ENCODE measurements at places on chromosomes 6 and 20.

- no peak overlapping the region for H3K4me3 ChIP-seq
- no peak for DNase-seq
- no peaks in the 10 kb centered on the region for H3K27me3 ChIP-seq
- no peaks in the 10 kb centered on the region for H3K36me3 ChIP-seq
- H3K27ac ChIP-seq, result no peak overlapping the region
Measured at GRCh38 chr6:157060440-157060952, 262.8 kb downstream of the TMEM242 start.

DNA sequence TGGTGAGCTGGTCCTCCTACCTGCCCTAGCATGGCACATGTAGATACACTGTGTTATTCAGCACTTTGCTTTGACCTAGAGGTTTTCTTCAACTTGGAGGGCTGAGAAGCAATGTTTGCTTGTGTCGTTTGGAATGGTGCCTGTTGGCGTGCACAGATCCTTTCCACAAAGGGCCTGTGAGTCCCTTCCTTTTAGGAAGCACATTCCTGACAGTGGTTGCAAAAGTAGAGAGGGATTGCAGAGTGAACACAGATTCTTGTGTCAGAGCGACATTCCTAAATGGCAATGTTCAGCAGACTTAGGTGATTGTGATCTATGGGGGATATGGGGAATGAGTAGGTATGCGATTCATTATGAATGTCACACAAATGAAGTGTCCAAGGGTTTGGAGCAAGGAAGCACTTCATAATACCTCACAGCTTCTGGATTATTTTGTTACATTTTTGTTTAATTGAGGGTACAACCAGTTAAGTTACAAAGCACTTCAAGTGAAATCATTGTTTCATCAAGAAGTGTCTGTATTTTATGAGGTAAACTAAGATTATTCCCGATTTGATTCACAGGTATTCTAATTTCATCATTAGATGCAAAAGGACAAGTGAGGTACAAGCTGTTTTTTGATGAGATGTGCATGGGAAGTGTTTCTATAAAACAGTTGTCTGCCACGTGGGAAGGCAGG is 713 bp upstream of the RNF144B start:
- peak overlapping the region; percentile 96 for H3K4me3 ChIP-seq
- H3K36me3 ChIP-seq, result peaks cover 2% of the 10 kb centered on the region
- DNase-seq, result no peak
- H3K27me3 ChIP-seq, result peaks cover 11% of the 10 kb centered on the region

DNA sequence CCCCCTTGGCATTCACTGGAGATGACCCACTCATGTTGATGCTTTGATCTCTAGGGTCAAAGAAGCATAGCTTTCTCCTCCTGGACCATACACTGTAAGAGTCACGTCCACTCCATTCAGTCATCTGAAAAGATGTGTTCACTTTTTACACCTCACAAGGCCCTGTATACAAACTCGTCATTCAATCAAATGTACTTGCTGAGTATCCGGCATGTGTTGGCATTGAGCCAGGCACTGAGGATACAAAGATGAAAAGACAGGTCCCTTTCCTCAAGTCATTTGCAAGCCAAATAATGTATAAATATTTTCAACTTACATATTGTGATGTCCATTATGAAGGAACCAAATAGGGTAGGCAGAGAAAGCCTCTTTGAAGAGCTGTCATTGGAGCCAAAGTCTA is 32.6 kb upstream of the CSNK2A1 start:
- no peaks in the 10 kb centered on the region for H3K36me3 ChIP-seq
- H3K4me1 ChIP-seq, result no peaks in the 10 kb centered on the region
- H3K4me3 ChIP-seq, result no peak overlapping the region
- no peak for DNase-seq

- H3K4me3 ChIP-seq, result no peak overlapping the region
- H3K4me1 ChIP-seq, result no peaks in the 10 kb centered on the region
- no peak overlapping the region for H3K27ac ChIP-seq
- DNase-seq, result no peak
Measured at GRCh38 chr6:116359131-116359530, 11.6 kb upstream of the DSE start.

DNA sequence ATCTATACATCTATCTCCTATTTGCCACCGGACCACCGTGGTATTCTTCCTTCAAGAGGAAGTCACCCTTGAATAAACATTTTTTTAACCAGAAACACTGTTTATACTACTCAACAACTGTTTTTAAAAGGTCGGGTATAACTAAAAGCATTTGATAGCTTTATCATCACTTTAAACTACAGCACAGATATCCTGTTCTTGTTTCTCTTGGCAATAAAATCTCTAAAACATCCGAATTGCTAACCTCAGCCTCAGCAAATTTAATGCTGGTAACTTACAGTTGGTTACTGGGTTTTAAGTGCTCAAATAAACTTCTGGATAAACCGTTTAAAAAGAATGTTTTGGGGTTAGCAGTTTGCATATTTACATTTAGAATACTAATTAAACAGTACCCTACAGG is 20.4 kb downstream of the ZUP1 start:
- no peak overlapping the region for H3K4me3 ChIP-seq
- H3K36me3 ChIP-seq, result peaks cover 4% of the 10 kb centered on the region
- no peaks in the 10 kb centered on the region for H3K27me3 ChIP-seq

- no peak overlapping the region for H3K27ac ChIP-seq
- no peak overlapping the region for H3K4me3 ChIP-seq
- no peak for DNase-seq
- H3K4me1 ChIP-seq, result no peaks in the 10 kb centered on the region
Measured at GRCh38 chr6:44499609-44500008, 112.1 kb downstream of the CDC5L start.

DNA sequence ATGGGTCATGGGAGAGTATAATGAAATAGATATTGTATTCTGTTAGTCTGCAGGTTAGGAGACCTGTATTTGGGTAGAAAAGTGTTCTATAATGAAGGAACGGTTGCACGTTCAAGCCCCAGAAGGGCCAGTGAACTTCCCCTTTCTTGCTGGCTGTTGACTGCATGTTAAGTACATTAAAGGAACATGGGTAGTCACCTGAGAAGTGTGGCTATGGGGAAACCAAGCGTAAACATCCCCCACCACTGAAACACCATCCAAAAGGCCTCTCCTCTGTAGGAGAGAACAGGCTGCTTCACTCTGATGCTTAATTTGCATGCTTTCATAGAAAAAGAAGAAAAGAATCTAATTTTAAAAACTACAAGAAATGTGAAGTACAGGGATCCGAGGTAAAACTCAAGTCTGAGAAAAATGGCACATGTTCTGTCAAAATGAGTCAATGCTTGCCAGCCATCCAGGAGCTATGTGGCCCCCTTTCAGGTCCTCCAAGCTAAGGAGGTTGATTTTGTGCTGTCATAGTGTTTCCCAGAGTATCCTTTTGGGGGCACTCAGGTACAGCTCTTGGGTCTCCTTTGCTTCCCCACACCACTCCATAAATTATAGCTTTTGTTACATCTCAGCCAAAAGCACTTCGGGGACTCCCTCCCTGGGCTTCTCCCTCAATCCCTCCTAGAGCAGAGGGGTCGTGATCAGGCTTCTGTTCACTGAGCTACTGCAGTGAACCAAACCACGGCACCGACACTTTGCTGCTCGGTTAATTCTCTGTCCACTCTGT is 283.7 kb upstream of the AGPAT4 start:
- H3K4me1 ChIP-seq, result no peaks in the 10 kb centered on the region
- no peaks in the 10 kb centered on the region for H3K27me3 ChIP-seq
- DNase-seq, result no peak

DNA sequence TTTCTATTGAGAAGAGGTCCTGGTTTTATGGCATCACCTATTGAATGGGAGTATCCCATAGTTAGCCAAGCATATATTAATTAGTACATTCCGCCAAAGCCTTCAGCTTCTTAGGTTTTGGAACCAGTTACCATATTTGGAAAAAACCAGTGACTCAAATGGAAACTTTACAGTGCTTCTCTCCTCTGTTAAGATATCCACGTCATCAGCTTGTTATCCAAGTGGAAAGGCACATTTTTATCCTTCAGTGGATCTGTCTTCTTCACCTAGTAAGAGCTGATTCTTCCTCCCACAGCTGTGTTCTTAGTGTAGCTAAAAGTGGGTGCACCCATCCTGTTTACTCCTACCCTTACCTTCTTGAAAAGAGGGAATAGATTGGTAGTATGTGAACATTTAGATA is 34.5 kb downstream of the TPD52L1 start:
- H3K27ac ChIP-seq, result no peak overlapping the region
- H3K36me3 ChIP-seq, result no peaks in the 10 kb centered on the region
- no peak overlapping the region for H3K4me3 ChIP-seq

DNA sequence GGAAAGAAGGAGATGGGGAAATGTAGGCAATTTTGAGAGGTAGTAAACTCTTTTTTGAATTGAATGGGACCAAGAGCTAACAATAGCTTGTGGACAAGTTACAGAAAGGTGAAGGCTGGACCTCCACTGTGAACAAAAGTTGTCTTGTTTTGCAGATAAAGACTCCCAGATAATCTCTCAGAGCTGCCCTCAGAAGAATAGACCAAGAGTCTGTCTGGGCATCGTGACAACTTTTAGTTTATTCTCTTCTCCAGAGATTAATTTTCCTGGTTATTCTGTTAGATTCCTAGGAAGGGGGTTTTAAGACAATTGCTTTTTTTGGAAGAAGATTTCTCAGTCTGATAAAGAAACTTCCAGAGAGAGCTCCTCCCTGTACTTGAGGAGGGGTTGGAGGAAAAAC is 161.9 kb downstream of the COL19A1 start:
- no peak overlapping the region for H3K4me3 ChIP-seq
- H3K27me3 ChIP-seq, result peaks cover 13% of the 10 kb centered on the region
- no peak overlapping the region for H3K27ac ChIP-seq
- no peaks in the 10 kb centered on the region for H3K4me1 ChIP-seq
- no peaks in the 10 kb centered on the region for H3K36me3 ChIP-seq

DNA sequence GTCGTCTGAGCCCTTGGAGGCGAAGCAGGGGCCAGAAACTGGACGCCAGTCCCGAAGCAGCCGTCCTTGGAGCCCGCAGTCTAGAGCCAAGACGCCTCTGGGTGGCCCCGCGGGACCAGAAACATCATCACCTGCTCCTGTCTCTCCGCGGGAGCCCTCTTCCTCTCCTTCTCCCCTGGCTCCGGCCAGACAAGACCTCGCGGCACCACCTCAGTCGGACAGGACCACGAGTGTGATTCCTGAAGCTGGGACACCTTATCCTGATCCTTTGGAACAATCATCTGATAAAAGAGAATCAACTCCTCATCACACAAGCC is 416 bp downstream of the RSPH4A start:
- peaks cover 23% of the 10 kb centered on the region for H3K27me3 ChIP-seq
- H3K4me1 ChIP-seq, result peaks cover 16% of the 10 kb centered on the region
- no peak overlapping the region for H3K27ac ChIP-seq
- H3K4me3 ChIP-seq, result peak overlapping the region; percentile 96
- DNase-seq, result peak; percentile 13

DNA sequence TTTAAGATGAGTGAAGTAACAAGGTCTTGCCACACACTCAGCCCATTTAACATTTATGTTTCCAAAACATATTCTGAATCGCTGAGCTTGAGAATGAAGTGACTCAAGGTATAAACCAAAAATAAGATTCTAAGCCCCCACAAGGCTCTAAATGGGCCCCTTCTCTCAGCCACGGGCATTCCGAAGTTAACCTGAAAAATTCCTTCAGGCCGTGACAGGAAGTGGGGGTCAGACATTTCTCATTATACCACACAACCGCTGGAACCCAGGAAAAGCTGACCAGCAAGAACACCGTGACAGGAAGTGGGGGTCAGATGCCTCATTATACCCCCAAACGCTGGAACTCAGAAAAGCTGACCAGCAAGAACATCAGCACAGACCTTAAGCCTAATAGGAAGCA is 247.9 kb downstream of the ERMARD start:
- H3K27ac ChIP-seq, result no peak overlapping the region
- peaks cover 4% of the 10 kb centered on the region for H3K36me3 ChIP-seq
- H3K4me1 ChIP-seq, result peaks cover 9% of the 10 kb centered on the region
- peaks cover 12% of the 10 kb centered on the region for H3K27me3 ChIP-seq
- DNase-seq, result no peak
- no peak overlapping the region for H3K4me3 ChIP-seq

GRCh38 chr20:21583486-21584168 is 69.8 kb upstream of the NKX2-2 start:
- no peak overlapping the region for H3K27ac ChIP-seq
- H3K4me3 ChIP-seq, result no peak overlapping the region
- no peak for DNase-seq
- no peaks in the 10 kb centered on the region for H3K4me1 ChIP-seq
- H3K27me3 ChIP-seq, result peaks cover 23% of the 10 kb centered on the region

- no peak overlapping the region for H3K4me3 ChIP-seq
- H3K36me3 ChIP-seq, result no peaks in the 10 kb centered on the region
- no peak for DNase-seq
- no peaks in the 10 kb centered on the region for H3K27me3 ChIP-seq
Measured at GRCh38 chr20:39778431-39778830, 816.3 kb downstream of the DHX35 start.

GRCh38 chr6:110341663-110342596 is 16.2 kb downstream of the METTL24 start:
- no peak overlapping the region for H3K27ac ChIP-seq
- no peak overlapping the region for H3K4me3 ChIP-seq
- no peaks in the 10 kb centered on the region for H3K4me1 ChIP-seq

DNA sequence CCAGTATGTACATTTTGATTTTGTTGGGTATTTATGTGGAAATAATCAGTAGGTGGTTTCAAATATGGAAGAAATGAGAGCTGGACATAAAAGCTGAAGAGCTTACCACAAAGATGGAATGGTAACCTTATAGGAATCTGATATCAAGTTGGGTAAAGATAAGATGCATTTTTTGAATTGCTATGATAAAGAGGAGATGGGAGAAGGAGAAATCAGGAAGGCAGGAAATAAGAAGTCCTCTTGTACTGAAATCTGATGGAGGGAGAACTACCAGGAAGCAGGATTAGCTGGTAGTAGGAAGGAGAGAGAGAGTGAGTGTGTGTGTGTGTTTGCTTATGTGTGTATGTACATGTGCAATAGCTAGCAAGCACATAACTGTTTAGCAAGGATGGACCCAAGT is 468.4 kb downstream of the PHF3 start:
- no peak for DNase-seq
- no peaks in the 10 kb centered on the region for H3K27me3 ChIP-seq
- no peak overlapping the region for H3K4me3 ChIP-seq

- H3K27ac ChIP-seq, result no peak overlapping the region
- H3K36me3 ChIP-seq, result no peaks in the 10 kb centered on the region
- H3K4me3 ChIP-seq, result no peak overlapping the region
- peaks cover 8% of the 10 kb centered on the region for H3K27me3 ChIP-seq
- DNase-seq, result no peak
- peaks cover 8% of the 10 kb centered on the region for H3K4me1 ChIP-seq
Measured at GRCh38 chr6:148628251-148628650, 118.6 kb upstream of the UST start.

GRCh38 chr20:50491168-50491567 is 19.0 kb upstream of the PTPN1 start:
- H3K4me1 ChIP-seq, result peaks cover 75% of the 10 kb centered on the region
- no peaks in the 10 kb centered on the region for H3K27me3 ChIP-seq

Measured in activated T-cell treated with anti-CD3 and anti-CD28 coated beads, Interleukin-2, amount 50 U/mL, for 72 hours (primary cell).